Activated naive CD4-positive, alpha-beta T cell treated with anti-CD3 and anti-CD28 coated beads for 36 hours (primary cell): ENCODE measurements at places on chromosomes 4 and X.

DNA sequence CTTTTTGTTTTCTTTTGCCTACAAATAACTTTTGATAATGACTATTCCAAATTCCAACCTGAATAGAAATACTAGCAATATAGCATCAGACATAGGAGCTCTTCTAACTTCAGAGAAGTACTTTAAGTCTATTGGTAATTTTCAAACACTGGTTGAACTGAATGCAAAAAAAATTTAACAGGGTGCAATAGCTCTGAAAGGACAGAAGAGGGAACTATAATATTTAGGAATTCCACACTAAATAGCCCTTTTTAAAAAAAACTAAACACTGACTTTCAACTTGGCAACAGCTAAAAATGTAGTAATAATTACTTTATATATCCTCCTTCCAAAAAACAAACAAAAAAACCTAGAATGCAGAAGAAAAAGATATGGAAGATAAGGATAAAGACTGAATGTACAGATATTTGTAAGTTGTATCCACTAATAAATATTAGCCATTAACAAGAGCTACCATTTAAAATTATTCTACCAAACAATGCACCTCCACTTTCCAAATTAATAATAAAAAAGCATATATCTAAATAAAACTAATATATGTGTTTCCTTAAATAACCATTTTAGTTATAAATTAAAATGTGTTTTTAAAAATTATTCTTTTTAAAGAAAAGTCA, 81.4 kb downstream of the FBXW7 start:
- no peak for DNase-seq

- no peak for DNase-seq
Observed at GRCh38 chr4:13615161-13615560, 12.4 kb downstream of the BOD1L1 start.

GRCh38 chrX:12403474-12404082, 265.3 kb downstream of the FRMPD4 start:
- DNase-seq, result no peak

DNA sequence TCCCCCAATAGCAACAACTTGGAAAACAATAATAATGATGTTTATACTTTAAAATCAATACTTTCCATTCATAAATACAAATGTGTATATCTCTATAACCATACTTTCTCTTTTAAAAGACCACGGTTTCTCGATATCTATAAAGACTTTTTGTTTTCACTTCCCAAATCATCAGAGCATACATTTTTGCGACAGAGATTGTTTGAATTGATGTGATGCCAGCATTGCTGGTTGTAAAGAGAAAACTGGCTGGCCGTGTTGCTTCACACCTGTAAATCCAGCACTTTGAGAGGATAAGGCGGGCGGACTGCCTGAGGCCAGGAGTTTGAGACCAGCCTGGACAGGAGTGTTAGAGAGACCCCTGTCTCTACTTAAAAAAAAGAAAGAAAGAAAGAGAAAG, 77.6 kb upstream of the ZNF518B start:
- DNase-seq, result no peak

DNA sequence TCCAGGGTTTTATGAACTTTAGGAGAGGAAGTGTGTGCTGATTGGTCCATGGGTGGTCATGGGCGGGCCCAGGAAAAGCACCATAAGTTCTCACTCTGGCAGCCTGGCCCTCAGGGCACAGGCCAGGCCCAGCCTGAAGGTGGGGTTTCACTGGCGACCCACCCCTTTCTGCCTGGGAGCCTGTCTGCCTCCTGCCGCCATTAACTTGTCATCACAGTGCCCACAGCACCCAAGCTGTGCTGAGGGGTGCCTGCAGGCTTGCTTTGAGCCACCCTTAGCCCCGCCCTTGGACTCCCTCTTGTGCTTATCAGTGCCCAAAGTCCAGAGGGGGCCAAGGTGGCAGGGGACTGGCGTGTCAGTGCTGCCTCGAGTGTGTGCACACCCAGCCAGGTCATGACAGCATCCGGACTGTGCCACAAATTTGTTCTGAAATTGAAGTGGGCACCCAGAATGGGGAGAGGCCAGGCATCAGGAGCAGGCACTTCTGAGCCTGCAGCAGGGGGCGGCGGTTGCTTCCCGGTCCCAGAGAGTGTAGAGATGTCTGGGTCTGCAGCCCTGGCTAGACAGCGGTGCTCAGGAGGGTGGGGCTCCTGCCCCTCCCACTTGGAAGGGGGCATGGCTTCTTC, 455.6 kb downstream of the TMA16 start:
- DNase-seq, result no peak

DNA sequence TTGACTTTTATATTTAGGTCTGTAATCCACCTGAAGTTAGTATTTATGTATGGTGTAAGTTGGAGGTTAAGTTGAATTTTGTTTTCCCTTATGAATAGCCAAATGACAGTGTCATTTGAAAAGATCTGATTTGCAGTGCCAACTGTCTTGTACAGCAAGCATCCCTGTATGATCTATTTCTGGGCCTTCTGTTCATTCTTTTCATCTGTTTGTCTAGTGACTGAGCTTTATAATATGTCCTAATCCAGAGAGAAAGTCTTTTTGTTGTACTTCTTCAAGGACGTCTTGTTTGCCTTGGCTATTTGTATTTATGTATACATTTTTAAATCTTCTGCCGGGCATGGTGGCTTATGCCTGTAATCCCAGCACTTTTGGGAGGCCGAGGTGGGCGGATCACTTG, 39.6 kb downstream of the CDKL5 start:
- DNase-seq, result no peak

GRCh38 chr4:8041172-8041571, 101.5 kb upstream of the AFAP1 start:
- DNase-seq, result no peak

- DNase-seq, result no peak
Observed at GRCh38 chr4:185820146-185821028, 8.4 kb upstream of the SORBS2 start.

GRCh38 chrX:102975016-102975415, 37.9 kb downstream of the RAB40AL start:
- DNase-seq, result no peak

DNA sequence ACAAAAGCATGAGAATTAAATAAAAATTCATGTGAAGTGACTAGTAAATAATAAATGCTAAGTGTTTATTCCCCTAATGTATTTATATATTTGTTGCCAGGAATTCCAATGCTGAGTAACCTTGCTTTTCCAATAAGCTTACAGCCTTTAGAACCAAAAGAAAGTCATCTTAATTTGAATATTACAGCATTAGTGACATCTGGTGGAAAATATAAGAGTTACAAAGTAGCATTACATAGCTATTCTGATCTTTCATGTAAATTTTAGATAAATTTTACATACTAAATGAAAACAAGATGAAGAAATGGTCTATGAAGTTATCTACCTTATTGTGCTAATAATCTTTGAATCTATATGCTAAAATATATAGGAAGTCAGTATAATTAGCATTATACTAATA, 10.4 kb downstream of the MAD2L1 start:
- DNase-seq, result no peak
